Subcutaneous preadipocyte (primary cell): ENCODE measurements at places on chromosomes 5 and 9. TPM values are rescaled to one million over a fixed set of nuclear protein-coding genes. Genes with fewer than 3 reads are reported as not detected.

ZNF483 gene
- total RNA-seq, result 0.73 and 0.78 TPM in 2 replicates

FAM78A gene
- 0.59 and 0.73 TPM in 2 replicates for total RNA-seq

ATOSB gene
- 12.9 and 14.1 TPM in 2 replicates for total RNA-seq

BRINP1 gene
- 1.6 and 4.0 TPM in 2 replicates for total RNA-seq

GABRA6 gene
- total RNA-seq, result not detected in 2 replicates

S1PR3 gene
- total RNA-seq, result 92.2 and 119 TPM in 2 replicates

GPR151 gene
- total RNA-seq, result not detected in 2 replicates

ZNF879 gene
- 2.9 and 3.9 TPM in 2 replicates for total RNA-seq

SV2C gene
- not detected in 2 replicates for total RNA-seq

KCNV2 gene
- total RNA-seq, result not detected in 2 replicates

C5orf52 gene
- total RNA-seq, result not detected in 2 replicates

PCDHGC3 gene
- total RNA-seq, result 50.2 and 61.0 TPM in 2 replicates

GGTA1 gene
- not detected in 2 replicates for total RNA-seq

CDH6 gene
- under 0.01 TPM in 1 of 2 replicates, not detected in the other for total RNA-seq

LHX6 gene
- under 0.01 TPM in 1 of 2 replicates, not detected in the other for total RNA-seq

FOXD4L6 gene
- total RNA-seq, result 0.20 and 0.37 TPM in 2 replicates

TNFSF8 gene
- not detected in 2 replicates for total RNA-seq

SLCO6A1 gene
- not detected in 2 replicates for total RNA-seq

SLC1A1 gene
- total RNA-seq, result 28.7 and 32.1 TPM in 2 replicates

COL27A1 gene
- total RNA-seq, result 3.3 and 5.9 TPM in 2 replicates

FOXD4 gene
- total RNA-seq, result under 0.01 and 0.39 TPM in 2 replicates

EGFL7 gene
- 2.6 and 8.8 TPM in 2 replicates for total RNA-seq

TMC1 gene
- 0.37 and 0.59 TPM in 2 replicates for total RNA-seq

PDE6A gene
- not detected in 2 replicates for total RNA-seq

MRPS27 gene
- 126 and 167 TPM in 2 replicates for total RNA-seq

PCDHGA6 gene
- total RNA-seq, result 2.2 and 2.9 TPM in 2 replicates

SCGB3A2 gene
- total RNA-seq, result not detected in 2 replicates

OTP gene
- total RNA-seq, result not detected in 2 replicates

CNTNAP3 gene
- total RNA-seq, result not detected in 2 replicates

NUDT12 gene
- total RNA-seq, result 11.4 and 13.1 TPM in 2 replicates
